ENCODE measurements at places on chromosomes 1 and 21.

GRCh38 chr1:90850181-90850897, 133.2 kb upstream of the BARHL2 start:
- peak; percentile 23 for DNase-seq

GRCh38 chr1:40898431-40898901, 36.3 kb upstream of the CITED4 start:
- no peak for DNase-seq

DNA sequence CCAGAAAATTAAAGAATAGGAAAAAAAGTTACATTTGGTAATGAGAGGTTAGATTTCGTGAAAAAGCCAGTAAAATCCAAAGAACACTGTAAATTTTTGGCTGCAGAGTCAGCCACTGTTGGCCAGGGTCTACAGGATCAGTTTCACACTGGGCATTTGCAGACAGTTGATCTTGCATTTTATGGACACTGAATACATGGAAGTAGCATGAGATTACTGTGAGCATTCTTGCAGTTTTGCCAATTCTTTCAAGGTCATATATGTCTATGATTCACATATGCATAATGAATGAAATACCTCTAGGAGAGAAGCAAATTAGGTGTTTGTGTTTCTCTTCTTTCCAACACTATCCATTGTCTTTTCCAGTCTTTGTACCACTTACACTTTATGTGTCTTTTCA, 200.8 kb upstream of the DPYD start:
- no peak for DNase-seq

DNA sequence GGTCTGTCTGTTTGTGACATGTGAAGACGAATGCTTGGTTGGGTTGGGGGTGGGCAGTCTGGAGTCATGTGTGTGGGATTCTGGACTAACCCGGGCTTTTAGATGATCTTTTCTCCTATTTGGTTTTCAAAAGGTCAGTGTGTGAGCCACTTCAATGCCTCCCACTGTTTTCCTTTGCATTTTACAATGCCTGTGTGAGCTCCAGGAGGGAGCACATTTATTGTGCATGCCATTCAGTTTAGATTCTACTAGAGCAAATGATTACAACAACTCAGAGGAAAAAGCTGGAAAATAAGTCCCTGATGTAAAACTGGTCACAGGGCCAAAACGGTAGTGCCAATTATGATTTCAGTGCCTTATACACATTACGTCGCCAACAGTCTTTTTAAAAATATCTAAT, 90.9 kb downstream of the LYPLAL1 start:
- DNase-seq, result no peak

GRCh38 chr1:184838504-184838951, 83.9 kb upstream of the EDEM3 start:
- DNase-seq, result peak; percentile 23

- no peak for DNase-seq
Measured at GRCh38 chr21:34517491-34518245, 5.7 kb upstream of the KCNE1 start.

DNA sequence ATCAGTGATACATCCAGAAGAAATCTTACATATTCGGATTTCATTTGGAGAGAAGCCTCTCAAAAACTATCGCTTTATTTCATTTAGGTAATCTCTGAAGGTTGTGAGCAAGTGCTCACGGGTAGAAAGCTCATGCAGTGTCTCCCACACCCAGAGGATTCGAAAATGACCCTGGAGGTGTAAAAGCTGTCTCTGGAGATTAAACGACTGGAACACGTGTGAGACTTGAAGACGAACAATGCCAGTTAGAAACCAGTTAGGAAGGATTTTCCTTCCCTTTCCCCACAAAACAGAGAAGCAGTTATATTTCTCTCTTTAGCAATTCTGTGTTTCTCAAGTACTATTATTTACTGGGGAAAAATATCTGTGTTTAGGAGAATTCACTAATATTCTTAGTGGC, 92.5 kb upstream of the CD55 start:
- no peak for DNase-seq

GRCh38 chr1:25958465-25958864, 39.4 kb downstream of the PAFAH2 start:
- no peak for DNase-seq
